ENCODE measurements at places on chromosomes 13 and 19.

GRCh38 chr13:24741016-24741662 is 22.8 kb upstream of the RNF17 start:
- DNase-seq = no peak

GRCh38 chr13:63149375-63149774 is 1733.7 kb upstream of the PCDH20 start:
- no peak for DNase-seq

GRCh38 chr13:44879452-44880058 is 109.7 kb downstream of the NUFIP1 start:
- DNase-seq = no peak

GRCh38 chr19:5966215-5966614 is 11.7 kb downstream of the RANBP3 start:
- no peak for DNase-seq

DNA sequence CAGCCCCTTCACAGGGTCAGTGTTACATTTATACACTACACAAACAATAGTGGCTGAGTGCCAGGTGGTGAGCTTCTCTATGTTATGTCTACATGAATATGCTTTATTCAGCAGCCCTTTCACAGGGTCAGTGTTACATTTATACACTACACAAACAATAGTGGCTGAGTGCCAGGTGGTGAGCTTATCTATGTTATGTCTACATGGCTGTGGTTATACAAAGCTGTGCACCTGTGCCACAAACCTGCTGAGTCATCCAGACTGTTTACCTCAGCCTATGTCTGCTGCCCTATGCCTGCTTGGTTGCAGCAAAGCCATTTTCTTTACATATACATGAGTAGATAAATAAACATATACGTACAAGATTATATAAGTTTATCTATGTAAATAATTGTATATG is 76.5 kb downstream of the ZNF726 start:
- DNase-seq = no peak

DNA sequence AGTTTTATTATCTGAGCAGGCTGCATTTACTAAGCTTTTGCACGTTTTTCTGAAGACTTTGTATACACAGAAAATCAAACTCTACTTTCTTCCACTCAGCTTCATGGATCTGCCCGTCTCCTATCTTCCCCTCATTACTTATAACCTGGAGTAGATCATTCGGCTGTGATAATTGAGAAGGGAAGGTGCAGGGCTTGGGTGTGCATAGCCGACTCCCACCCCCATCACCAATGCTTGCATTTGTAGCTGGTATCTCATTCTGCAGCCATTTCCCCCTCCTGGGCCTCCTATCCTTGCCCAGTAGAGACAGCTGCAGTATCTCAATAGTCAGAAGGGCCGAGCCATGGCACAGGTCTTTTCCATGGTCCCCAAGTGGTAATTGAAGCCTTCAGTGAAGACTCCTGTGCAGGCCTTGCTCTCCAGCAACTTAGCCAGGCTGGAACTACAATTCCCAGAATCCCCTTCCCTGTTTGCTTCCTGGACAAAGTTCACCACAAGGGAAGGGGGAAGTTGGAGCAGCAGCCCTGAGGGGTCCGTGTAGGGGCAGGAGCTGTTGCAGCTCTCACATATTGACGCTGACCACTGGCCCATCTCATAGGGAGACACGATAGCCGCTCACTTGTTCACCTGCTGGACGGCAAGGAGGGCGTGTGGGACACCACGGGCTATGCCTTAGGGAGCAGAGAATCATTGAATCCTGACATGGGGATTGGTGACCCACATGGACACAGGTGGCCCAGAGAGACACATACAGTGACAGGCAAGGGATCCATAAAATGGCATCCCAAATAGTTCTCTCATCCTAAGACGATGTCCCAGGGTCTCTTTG is 2.1 kb upstream of the SIGLEC8 start:
- DNase-seq = no peak

DNA sequence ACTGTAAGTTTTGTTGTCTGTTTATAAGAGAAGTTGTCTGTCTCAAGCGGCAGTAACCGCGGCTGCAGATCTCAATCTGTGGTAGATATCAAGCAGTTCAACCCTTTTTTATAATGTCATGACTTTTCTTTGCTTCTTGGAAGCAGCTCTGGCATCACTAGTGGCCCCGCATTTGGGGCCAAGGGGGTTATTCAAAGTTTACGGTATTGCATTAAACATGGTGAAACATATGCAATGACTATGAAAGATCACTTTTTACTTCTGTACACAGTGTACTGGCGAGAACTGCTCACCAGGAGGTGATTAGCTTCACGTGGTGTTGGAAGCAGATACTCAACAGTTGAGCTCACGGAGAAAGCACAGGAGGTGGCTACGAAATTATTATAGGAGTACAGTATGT is 4.6 kb upstream of the FFAR3 start:
- no peak for DNase-seq

DNA sequence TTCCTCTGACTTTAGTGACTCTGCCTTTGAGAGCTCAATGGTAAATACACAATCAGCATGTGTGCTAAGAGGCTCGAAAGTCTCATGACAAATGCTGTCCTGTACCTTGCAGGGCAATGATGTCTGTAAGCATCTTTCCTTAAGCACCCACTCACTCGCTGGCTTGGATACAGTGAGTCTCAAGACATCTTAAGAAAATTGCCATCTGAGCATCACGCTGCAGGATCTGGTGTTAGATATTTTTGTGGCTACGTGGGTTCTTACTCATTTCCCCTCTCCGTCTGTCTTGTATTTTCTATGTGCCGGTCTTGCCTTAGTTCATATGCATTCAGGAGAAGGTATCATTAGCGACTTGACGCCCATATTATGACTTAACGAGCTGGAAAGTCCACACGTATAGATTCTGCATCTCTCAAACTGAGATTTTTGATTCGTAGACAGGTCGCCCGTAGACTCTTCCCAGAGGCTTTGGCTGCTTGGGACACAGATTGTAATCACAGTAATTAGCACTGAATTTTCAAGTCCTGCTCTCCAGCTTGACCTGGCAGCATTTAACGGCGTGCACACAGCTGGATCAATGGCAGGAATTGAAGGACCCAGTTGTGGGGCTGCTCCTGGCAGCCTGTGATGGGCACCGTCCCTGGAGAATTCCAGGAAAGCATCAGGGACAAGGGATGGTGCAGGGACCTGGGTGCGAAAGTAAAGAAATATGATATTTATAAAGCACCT is 231.2 kb downstream of the ZIC5 start:
- no peak for DNase-seq

DNA sequence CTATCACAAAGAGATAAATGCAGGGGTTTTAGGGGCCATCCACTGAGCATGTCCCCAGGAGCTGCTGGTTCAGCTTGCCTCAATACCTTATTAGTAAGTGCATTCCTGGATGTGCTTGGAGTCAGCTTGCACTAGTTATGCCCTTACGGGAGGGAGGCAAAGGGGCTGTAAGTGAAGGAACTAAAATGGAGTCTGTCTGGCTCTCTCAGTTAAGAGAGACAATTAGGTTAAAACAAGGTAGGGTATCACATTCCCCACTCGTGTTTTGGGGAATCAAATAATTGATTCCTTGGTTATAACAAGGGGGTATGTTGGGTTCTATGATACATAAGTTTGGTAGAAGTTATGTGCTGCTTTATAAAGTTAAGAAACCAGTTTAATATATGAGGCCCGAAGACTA is 78.9 kb downstream of the ZNF100 start:
- DNase-seq = no peak

- no peak for DNase-seq
Observed at GRCh38 chr13:95496485-95496884, 56.0 kb upstream of the CLDN10 start.

- DNase-seq = peak; percentile 59
Observed at GRCh38 chr19:17488593-17489391, 18.5 kb downstream of the SLC27A1 start.

- DNase-seq = peak; percentile 13
Observed at GRCh38 chr13:78241278-78241919, 322.8 kb upstream of the EDNRB start.

DNA sequence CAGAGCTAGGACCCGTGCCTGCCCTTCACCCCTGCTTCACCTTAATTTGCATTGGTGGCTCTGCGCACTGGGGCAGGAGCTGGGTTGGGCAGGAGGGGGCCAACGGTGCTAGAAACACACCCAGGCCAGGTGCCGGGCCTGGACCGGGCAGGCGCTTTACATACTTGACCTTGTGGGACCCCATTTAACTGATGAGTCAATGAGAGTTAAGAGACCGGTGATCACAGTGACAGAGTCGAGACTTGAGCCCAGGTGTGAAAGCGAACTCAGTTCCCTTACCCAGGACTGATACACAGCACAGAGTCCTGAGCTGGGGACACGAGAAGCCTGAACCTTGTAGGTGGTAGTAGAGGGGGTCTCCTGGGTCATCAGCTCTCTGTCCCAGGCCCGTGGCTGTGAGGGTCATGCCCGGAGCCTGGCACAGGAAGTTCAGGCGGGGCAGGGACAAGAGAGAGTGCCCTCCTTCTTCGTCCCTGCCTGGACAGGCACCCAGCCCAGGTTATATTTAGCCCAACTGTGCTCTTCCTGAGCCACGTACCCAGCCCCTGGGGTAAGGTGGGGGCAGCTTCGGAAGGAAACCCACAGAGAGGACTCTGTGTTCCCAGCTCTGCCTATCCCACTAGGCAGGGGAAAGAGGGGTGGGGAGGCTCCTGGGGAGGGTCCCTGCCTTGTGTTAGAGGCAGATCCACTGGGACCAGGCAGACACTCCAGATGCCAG is 1.9 kb downstream of the PRX start:
- peak; percentile 70 for DNase-seq

DNA sequence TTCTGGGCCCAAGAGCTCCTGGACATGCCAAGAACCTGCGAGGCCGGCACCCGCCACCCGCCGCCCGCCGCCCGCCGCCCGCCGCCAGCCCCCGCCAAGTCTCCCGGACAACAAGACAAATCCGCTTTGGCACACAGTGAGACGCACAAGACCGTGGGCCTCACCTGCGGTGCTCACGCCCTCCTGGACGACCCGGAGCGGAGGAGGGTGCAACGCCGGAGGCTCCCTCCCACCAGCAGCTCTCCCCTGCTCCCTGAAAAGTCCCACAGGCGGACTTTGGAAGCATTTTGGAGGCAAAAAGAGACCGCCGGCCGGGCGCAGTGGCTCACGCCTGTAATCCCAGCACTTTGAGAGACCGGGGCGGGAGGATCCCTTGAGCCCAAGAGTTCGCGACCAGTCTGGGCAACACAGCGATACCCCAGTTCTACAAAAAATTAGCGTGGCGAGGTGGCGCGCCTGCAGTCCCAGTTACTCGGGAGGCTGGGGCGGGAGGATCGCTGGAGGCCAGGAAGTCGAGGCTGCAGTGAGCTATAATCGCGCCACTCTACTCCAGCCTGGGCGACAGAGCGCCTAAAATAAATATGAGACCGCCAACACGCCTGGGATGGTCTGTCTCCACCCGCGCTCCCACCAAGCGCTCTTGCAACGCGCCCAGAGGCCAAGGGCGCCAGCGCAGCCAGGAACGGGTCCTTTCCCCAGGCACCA is 783 bp downstream of the RHPN2 start:
- DNase-seq = no peak

- DNase-seq = no peak
Observed at GRCh38 chr13:27967203-27967735, 1.8 kb downstream of the CDX2 start.

DNA sequence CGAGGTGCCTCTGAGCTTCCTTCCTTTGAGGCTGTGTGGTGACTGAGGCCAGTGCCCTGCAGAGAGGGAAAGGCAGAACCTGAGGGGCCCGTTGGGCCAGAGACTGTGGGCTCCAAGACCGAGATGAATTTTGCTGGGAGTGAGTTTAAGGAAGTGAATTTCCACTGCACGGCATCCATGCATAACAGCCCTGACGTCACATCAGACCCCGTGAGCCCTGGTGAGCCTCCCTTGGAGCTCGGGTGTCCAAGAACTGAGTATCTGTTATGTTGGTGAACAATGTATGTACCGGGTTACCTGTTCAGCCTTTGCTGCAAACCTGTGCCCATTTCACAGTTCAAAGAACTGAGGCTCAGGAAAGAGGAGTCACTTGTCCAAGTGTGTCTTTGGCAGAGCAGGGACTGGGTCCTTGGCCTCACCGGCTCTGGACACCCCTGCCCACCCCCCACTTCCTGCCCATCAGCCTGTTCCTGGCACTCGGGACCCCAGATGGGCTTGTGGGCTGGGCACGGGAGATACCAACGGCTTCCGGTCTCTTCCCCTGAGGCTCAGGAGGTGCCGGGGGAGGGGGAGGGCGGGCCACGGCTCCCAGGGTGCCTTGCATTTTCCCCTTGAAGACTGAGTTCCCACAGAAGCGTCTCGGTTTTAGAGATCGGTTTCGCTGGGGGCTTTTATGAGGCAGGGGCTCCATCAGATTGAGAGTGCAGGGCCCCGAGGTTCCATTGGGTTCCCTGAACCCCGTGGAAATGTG is 33.7 kb downstream of the NFILZ start:
- DNase-seq = no peak

- DNase-seq = no peak
Observed at GRCh38 chr19:892243-892893, 619 bp downstream of the MED16 start.

DNA sequence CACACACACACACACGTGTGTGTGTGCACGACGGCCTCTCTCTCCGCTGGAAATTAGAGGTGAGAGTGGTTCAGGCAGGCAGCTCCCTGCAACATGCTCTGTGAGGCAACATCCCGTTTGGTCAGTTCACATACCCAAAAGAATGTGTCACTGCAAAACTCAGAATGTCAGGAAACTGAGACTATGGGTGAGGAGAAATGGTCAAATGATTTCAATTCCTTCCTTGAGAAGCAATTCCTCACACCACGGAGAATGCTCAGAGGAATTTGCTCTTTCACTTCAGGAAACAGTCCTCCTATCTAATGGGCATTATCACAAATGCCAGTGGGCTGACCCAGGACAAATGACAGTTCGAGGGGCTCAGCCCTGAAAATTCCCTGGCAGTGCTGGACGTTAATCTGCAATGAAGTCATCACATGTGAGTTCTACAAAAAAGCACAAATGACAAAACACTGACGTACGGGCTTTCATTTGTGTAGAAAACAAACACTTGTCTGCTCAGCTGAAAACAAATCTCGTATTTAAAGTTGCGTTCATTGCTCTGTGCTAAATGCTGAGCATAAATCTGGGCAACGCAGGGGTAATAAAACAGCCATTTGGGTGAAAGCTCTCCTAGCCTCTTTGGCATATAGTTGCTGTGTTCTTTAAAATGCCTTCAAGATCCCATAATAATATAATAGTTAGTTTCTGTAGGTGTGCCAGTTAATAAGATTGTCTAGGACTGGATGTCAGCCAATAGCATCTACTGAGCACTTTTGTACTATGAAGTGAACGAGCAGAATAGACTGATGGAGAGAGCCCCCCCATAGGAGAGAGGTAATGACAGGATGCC is 18.6 kb upstream of the LATS2 start:
- no peak for DNase-seq

GRCh38 chr13:24629320-24629719 is 50.9 kb upstream of the ATP12A start:
- no peak for DNase-seq

DNA sequence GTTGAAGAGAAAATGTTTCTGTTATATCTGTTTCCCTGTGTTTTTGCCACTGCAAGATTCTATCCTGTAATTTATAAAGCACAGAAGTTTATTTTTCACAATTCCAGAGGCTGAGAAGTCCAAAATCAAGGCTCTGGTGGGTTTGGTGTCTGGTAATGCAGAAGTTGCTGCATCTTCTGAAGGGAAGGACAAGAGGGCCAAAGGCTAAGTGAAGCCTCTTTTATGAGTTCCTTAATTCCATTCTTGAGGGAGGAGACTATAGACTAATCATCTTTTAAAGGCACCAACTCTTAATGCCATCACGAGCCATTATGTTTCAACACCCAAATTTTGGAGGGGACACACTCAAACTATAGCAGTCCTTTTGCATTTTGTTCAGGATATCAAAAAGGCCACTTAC is 34.1 kb upstream of the WDFY2 start:
- no peak for DNase-seq
